ENCODE measurements at places on chromosomes 1 and 21.

- DNase-seq = no peak
Measured at GRCh38 chr1:239993366-239993765, 98.3 kb upstream of the FMN2 start.

DNA sequence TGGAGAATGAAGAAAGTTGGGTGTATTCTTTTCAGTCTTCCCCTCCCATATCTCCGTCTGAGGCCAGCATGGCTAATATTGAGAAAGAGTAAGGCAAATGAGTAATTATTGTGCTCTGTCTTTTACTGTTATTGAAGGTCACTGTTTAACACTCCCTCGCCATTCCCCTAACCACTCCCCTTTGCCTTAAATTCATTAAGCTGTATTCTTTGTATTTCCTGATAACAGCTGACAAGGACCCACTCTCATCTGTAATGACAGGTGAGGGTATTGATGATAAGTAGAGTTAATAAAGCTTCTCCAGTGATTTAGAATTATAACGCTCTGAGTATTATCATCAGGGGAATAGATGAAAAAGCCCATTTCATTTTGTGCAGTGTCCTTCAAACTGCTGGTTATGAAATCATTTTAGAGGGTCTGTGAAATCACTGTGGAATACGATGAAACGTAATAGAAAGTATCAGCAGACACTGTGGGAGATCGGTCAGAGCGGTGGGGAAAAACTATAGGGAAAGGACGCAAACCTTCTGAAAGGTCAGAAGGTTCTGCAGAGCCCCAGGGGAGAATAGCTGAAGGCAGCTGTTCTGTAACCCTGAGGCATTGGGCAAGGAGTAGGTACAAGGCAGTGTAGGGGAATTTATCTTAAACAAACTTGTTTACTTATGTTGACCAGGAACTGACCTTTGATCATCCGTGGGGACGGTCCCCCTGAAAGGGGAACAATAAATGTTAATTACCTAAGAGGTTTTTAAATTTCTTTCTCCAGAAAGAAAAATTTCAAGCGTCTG is 46.3 kb upstream of the CACYBP start:
- DNase-seq = peak; percentile 38

DNA sequence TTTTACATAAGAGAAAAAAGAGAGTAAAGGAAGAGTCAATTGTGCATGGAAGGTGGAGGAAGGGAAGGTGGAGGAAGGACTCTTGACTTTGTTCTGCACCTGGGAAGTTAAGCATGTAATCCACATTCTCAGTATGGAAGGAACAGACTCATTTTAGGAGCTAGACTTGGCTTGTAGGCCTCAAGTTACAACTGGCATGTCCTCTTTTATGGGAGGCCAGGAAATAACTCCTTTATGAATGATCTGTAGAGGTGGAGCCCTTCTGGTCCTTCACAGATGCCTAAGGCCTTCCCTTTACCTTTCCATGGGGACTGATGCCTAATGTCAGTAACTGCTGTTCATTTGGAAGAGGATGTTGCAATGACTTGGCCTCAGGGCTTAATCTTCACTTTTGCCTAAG is 29.4 kb upstream of the CCSAP start:
- no peak for DNase-seq

- DNase-seq = no peak
Measured at GRCh38 chr21:38123626-38124025, 133.2 kb upstream of the KCNJ15 start.

DNA sequence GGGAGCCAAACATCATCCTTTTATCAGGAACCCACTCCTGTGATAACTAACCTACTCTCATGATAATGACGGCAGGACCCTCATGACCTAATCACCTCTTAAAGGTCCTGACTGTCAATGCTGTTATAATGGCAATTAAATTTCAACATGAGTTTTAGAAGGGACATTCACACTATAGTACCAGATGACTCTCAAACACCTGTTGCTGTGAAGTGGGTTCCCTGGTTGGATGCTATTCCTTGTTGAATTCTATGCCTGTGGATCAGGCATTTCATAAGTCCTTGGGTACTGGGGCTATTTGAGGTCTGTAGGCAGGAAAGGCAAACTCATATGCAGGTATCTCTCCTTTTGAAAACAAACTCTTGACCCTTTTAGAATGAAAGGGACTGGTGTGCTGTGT is 7.5 kb upstream of the ZSWIM5 start:
- DNase-seq = no peak

DNA sequence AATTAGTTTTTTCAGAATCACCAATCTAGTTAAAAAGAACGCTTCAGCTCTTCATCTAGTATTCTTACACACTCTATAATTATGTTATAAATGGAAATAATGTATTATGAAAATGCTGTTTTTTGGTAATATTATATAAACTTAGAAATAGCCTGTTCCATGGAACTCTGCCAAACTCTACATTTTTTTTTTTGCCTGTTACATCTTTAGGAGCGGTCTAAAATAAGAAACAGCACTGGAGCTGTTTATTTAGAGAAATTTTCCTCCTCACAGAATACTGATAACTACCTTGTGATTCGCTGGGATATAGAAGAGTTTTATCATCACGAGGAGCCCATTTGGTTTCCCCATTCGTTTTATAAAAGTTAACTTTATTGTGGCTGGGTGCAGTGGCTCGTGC is 58.5 kb downstream of the PKN2 start:
- no peak for DNase-seq

DNA sequence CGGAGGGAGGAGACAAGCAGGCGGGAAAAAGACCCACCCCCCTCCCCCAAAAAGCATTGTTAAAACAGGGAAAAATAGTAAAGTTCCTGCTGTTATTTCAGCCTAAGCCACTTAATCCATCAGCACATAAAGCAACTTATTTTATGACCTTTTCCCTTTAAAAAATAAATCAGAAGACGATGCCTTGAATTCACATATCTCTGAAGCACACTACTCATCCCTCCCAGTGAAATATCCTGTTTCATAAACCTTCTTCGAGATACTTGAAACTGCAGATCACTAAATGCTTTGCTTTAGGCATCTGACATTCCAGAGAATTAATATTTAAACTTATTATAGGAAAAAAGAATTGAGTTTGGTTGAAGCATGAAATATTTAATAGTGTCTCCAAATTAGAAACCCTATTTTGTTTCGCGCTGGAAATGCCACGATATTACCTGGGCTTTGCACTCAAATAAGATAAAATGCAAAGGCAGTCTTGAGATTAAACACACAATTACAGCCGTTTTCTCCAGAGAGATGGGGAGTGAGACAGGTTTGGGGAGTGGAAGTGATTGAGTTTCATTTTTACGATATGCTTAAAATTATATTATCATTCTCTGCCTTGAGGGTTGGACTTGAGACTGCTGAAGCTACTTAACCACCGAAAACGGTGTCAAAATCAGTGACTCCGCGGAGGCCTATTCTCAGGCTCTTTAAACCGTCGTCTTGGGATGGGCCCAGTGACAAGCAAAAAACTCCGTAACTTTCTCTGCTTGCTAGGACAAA is 9.3 kb downstream of the GLIS1 start:
- no peak for DNase-seq

DNA sequence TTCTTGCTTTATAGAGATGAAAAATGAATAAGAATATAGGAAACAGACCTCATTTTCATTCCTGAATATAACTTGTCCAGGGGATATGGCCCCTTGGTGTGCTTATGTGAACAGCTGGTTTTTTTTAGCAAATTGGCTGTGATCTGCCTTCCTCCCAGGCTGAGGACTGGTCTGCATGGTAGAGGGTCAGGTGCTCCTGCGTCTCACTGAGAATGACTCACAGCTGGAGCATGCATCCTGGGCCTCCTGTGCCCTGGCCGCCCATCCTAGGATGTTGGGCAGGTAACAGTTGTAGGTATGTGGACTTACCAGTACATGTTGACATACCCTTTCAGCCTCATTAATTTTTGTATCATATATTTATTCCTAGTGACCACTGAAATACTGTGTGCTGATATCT is 29.8 kb downstream of the AGT start:
- DNase-seq = no peak
